Activated CD4-positive, CD25-positive, alpha-beta regulatory T cell treated with anti-CD3 and anti-CD28 coated beads, Interleukin-2, amount 50 U/mL, for 16 hours (primary cell): ENCODE measurements at places on chromosomes 6 and 20.

DNA sequence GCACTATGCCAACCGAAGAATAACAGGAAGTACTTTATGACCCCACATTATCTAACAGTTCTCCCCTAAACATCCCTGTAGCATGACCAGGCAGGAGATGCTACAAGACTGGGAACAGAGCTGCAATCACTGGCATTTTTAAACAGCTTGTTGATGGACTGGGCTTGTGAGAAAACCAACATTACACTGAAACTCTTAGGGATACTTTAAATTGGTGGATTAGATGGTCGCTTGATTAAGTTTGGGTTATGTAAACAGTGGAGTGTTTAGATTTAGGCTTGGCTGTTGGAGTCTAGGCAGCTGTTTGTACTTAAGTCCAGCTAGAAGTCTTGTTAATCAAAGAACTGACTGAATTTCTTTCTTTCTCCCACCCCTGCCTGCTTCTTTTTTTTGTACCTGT, 234.1 kb upstream of the BMP2 start:
- no peak for DNase-seq

DNA sequence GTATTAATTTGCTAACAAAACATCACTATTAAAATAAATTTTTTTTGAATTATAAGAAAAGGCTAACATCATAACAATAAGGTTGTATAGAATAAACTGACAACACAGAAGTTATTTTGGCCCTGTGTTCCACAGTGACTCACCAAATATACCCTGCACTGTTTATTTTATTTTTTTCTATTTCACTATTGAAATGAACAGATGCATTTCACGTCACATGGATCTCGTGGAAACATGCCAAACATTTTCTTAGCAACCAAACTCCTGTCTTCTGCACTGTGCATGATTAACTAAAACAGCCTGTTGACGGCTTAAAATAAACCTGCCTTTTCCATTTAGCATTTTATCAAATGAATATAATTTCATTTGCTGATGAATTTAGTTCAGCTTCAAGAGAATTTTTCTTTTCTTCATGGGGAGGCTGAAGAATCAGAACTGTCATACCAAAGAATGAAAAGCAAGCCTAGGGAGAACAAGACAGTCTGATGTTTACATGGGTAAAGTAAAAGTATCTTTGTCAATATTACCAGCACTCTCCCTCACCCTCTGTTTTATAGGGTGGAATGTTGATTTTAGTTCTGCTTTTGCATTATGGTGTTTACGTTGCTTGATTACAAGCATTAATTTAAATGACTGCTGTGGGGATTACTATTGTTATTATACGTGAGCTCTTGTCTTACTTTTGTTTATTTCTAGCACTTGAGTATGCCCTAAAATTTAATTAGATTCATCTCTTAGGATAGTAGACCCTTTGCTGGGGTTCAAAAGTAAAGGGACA, 115.3 kb downstream of the LCA5 start:
- no peak for DNase-seq

DNA sequence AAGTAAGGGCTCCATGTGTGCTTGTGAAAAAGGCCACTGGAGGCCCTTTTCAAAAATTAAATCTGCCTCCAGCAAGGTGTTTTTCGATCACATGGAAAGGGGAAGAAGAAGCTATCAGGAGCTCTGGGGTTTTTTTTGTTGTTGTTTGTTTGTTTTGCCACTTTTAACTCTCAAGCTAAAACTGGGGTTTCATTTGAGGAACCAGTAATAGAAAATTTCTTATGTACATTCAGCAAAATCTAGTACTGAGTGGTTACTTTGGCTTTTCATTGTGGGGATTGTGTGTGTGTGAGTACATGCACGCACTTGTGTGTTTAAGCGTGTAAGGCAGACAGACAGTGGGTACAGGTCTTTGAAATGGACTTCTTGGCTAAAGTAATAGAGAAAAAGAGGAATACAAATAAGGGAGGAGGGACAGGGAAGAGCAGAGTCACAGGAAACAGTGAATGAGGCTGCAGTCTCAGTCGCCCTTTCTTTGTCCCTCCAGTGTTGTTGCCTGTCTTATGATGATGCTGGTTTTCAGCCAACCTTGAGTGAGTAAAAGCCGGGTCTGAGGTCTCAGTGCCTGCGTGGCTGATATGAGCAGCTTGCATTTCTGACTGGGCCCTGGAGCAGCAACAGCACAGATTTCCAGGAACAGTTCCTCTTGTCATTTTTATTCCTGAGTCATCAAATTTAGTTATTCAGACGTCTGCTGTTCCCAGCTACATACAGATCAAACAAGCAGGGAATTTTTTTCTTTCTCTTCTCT, 26.2 kb downstream of the SLC16A10 start:
- DNase-seq = no peak

- no peak for DNase-seq
Observed at GRCh38 chr6:145247692-145248419, 487.5 kb downstream of the EPM2A start.

DNA sequence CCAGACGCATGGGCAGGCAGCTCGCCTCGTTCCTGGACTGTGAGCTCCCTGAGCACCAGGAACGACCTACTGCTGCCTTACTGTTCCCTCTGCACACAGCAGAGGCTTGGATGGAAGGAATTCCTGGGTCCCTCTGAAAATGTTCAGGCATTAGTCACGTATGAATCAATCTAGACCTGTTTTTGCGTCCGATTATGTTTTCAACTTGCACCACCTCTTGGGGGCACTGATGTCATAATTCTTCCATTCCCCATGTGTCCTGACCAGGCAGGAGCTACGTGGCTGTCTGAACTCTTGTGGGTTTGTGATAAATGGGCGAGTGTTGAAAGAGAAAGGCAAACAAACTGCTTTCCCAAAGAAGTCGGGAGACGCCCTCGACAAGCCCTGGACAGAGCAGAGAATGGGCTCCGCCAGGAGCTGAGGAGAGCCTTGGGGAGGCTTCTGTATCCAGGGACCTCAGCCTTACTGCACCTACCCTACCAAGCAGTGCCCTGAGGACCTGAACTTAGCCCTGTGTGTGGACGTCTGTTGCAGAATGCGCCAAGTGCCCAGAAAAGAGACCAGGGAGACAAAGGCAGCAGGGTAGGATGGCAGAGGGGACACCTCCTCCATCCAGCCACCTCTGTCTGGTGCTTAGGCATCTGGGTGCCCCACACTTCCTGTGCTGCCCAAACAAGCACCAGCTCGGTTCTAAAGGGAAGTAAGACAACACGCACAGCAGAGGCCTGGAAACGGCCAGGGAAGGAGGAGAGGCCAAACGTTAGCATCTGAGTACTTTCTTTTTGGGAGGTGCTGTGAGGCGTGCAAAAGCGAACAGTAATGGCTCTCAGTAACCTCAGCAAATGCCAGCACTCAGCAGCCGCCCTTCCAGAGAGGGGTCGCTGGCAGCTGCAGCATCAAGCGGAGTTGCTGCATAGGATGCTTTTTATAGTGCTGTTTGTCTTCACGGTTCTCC, 124.2 kb downstream of the LY86 start:
- no peak for DNase-seq
